ENCODE measurements at places on chromosomes 2 and 18.
A peak's percentile ranks its signal among the peaks of the same experiment; 100 is the strongest.

GRCh38 chr2:121735518-121736074, 1.1 kb downstream of the NIFK start:
- DNase-seq = no peak

DNA sequence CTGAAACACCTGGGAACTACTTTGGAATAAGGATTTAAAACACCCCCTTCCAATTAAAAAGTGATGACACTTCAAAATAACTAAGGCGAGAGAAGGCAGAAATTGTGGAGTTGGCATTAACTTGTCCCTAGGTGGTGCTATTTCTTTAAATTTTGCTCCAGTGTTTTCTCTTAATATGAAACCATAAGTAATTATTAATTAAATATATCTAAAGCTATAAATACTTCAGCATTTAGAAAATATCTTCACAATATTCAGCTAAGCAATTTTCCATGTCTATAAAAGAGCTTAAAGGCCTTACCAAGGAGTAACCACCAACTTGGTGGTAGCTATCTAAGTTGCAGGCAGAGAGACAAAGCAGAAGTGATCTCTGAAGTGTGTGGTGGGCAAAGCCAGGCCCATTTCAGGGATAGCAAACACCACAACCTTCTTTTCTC, 186.8 kb upstream of the PGAP1 start:
- peak; percentile 27 for DNase-seq

GRCh38 chr2:200172944-200173581, 133.4 kb upstream of the SPATS2L start:
- no peak for DNase-seq

- no peak for DNase-seq
Measured at GRCh38 chr18:63527251-63527650, 14.9 kb upstream of the SERPINB12 start.

GRCh38 chr2:88690591-88691338, 708 bp upstream of the RPIA start:
- DNase-seq = peak; percentile 29

DNA sequence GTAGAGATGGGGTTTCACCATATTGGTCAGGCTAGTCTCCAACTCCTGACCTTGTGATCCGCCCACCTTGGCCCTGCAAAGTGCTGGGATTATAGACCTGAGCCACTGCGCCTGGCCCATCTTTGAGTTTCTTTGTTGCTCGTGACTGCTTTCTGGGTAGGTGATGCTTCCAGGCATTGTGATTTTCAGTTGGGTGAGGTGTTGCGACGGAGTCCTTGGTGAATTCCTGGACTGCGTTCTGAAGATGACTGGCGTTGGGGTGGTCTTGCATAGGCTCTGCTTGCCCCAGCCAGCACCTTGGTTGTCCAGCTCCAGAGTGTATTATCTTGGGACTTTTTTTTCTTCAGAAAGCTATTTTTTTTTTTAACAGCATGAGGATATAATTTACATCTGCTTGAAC, 103.4 kb downstream of the DCDC2C start:
- DNase-seq = no peak

- DNase-seq = no peak
Measured at GRCh38 chr2:155665704-155666103, 666.8 kb downstream of the NR4A2 start.

GRCh38 chr2:156399950-156400705, 36.1 kb upstream of the GPD2 start:
- peak; percentile 60 for DNase-seq

DNA sequence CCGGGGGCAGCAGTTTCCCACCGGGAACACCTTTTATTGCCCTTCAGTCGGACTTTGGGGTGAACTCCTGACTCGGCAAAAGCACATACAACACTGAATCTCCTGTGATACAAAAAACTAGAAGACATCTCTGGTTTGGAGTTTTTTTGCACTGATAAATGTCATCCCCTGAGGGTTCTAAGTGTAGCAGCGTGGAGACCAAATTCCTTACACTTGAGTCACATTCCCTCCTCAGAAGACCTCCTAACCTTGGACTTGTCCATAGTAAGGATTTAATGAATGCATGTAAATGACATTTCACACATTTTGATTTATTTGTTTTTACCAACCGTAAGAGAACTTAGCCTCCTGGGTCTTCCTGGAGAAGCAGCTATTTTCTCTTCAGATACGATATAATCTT, 54.0 kb upstream of the GPR45 start:
- no peak for DNase-seq

DNA sequence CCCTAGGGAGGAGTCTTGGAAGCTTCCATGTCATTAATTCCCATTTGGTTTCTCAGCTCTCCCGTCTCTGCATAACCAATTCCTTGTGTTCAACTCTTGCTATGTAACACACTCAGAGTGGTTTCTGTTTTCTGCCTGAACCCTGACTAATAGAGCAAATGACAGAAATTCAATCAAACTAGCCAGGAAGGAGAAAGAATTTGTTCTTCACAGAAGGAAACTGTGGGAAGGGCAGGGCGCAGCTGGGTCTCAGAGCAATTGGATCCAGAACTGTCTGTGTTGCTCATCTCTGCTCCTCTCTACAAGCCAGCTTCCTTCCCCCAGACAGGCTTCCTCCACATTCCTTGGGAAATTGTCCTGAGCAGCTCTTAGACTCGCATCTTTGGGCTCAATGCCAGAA, 269.8 kb downstream of the TNS1 start:
- no peak for DNase-seq

- DNase-seq = no peak
Measured at GRCh38 chr2:23268467-23269263, 116.3 kb upstream of the KLHL29 start.

GRCh38 chr2:169348321-169349024, 13.9 kb downstream of the LRP2 start:
- no peak for DNase-seq

DNA sequence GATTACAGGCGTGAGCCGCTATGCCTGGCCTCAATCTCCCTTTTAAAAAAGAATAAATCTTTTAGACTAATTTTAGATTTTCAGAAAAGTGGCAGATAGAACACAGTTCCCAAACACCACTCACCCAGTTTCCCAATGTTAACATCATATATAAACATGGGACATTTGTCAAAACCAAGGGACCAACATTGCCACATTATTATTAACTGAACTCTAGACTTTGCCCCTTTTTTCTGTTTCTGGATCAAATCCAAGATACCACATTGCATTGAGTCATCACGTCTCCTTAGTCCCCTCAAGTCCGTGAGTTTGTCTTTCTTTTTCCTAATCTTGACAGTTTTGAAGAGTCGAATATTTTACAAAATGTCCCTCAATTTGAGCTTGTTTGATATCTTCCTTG, 2.4 kb downstream of the C2orf42 start:
- no peak for DNase-seq

DNA sequence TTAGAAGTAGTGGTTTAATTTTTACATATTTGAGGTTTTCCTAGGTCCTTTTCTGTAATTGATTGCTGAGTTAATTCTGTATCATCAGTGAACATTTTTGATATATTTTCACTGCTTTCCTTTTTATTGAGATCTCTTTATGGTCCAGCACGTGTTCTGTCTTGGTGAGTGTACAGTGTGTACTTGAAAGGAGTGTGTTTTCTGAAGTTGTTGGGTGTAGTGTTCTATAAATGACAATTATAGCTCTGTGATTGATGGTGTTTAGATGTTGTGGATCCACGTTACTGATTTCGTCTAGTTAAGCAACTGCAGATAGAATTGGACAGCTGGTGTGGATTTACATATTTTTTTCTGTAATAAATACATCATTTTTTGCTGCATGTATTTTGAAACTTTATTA, 32.7 kb downstream of the AGFG1 start:
- no peak for DNase-seq

DNA sequence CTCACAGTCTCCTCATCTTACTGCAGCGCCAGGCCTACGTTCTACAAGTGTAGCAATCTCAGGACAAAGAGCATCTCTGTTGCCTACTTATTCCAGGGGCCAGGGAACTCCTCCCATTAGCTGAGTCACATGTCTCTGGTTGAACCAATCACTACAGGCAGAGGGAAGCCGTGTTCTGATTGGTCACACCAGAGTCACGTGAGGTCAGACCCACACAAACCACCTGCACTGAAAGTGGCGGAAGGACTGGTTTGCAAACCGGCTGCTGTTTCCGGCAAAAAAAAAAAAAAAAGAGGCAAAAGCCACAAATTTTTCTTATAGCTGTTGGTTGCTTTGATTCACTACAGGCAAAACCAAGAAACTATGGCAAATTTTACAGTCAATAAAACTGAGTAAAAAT, 21.9 kb upstream of the USP14 start:
- no peak for DNase-seq

Measured in suppressor macrophage (primary cell).